NCI-H774 (cell line): ENCODE measurements at places on chromosomes 3 and 15.
A peak's percentile ranks its signal among the peaks of the same experiment; 100 is the strongest.

DNA sequence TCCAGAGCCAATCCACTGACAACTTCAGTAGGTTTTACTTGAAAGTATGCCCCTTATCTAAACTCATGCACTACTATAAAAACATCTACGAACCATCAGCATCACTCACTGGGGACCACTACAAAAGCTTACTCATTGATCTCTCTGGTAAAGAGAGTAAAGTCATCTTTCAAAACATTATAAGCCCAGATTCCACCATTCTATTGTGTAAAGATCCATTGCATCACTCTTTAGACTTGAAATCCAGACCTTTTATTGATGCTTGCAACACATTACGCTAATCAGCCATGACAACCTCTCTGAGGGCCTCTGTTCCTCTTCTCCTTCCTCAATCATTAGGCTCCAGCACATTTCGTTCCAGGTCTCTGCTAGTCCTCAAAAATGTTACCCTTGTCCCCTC is 248.9 kb upstream of the WNT5A start:
- no peak for DNase-seq

GRCh38 chr15:47744496-47744895 is 27.2 kb downstream of the SEMA6D start:
- no peak for DNase-seq

GRCh38 chr3:168847291-168847883 is 751.7 kb upstream of the GOLIM4 start:
- DNase-seq: peak; percentile 73

- DNase-seq: no peak
Measured at GRCh38 chr3:72303926-72304325, 519.0 kb upstream of the PROK2 start.

GRCh38 chr15:42413920-42414319 is 54.6 kb downstream of the CAPN3 start:
- DNase-seq: no peak

- DNase-seq: no peak
Measured at GRCh38 chr3:128091586-128091985, 32.0 kb downstream of the RUVBL1 start.

DNA sequence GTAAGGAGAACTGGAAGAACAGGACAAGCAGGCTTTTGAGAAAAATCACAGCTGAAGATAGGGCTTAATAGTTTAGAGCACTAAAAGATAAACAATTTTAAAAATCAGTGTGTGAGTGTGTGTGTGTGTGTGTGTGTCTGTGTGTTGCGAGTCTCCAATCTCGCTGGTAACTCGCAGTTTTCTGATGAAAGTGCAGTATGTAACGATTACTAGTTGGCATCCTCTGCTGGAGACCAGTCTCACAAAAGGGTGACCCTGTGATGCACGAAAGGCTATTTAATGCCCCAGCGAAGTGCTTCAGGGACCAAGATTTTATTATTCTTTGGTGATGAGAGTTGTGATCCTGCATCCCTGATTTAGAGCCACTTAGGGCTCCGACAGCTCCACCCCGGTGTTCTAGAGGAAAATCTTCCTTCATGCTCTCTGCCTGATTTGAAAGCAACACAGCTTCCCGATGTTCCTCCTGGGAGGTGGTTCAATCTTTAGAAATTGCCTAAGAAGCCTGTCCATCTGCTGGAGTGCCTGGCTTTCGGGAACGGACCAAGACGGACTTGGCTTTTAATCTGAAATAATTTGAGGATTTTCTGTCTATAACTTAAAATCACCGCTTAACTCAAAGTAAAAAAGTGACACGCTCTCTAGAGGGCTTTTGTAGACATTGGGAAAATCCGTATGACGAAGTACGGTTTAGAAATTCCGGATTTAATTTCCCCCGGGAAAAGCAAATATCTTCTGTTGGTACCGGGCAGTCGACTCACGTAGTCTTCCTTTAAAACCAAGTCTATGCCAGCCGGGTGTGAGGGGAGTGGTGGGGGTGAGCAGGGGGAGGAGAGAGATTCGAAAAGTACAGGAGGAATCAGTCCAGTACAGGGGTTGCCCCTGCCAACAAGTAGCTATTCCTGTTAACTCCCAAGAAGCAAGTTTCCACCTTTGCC is 1.1 kb upstream of the ALCAM start:
- no peak for DNase-seq

GRCh38 chr3:134620476-134621115 is 30.2 kb downstream of the KY start:
- DNase-seq: no peak

DNA sequence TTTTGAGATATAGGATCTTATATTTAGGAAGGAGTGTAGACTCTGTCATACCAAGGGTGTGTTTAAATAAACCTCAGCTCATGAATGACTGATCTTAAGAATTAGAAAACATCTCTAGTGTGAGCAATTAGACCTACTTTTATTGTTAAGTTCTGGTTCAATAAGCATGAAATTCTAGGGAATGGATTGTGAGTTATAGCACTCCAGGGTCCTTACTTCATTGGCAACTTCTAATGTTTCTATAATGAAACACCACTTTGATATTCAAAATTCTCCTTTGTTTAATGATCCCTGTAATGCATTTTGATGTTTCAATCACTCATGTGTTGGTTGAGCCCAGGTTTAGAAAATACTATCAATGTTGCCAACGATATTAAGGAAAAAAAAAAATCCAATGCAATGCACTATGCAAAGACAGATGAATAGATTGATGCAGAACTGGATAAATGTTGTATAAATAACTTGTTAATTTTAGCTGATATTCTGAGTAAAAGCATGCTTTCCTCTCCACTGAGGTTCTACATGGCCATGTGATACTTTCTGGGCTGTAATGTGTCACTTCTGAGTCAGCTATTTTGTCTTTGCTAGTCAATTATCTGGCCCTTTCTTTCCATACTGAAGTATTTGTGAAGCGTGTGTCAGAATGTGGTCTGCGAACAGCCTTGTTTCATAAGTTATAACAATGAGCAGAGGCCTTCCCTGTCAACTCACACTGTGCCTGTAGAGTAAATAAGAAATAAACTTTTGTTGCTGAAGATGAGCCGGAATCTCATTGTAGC is 1035.9 kb downstream of the PLOD2 start:
- DNase-seq: no peak

- DNase-seq: no peak
Measured at GRCh38 chr3:123388811-123389627, 59.9 kb downstream of the ADCY5 start.

- DNase-seq: no peak
Measured at GRCh38 chr15:81280696-81281455, 43.1 kb downstream of the STARD5 start.

DNA sequence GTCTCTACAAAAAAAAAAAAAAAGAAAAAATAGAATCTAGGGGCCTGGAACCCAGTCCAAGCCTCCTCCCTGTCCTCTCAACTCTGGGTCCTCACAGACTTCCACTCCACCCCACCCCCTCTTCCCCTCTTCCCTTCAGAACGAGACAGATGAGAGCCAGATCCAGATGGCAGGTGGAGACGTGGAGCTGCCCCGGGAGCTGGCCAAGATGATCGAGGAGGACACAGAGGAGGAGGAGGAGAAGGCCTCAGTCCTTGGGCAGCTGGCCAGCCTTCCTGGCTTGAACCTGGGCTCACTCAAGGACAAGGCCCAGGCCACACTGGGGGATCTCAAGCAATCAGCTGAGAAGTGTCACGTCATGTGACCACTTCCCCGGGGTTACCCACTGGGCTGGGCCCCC is 3.6 kb downstream of the CPLX3 start:
- DNase-seq: no peak

- DNase-seq: no peak
Measured at GRCh38 chr3:4493941-4494894, 1.1 kb downstream of the ITPR1 start.

GRCh38 chr15:38954090-38954489 is 389.5 kb upstream of the RASGRP1 start:
- DNase-seq: no peak

DNA sequence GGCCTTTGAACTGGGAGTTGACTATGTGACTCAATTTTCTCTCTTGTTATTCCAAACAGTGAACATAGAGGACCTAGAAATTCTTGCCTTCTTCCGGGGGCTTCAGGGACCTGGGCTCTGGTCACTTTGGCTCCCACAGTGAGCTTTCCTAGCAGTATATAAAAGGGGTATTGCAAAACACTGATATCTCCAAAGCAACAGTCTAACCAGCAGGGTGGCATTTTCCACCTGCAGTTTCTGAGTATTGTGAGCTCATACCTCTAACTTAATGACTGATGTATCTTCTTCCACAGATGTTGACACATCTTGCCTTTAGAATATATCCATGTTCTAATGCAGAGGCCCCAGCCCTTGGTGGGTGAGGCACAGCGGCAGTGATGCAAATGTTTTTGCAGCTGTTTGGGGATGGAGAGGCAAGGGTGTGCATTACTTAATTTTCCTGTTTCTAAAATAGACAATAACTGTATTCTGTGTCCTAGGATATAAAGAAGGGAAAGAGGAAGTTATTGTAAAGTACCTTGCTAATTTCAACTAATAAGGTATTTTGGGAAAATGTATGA is 45.7 kb upstream of the ADGRG7 start:
- DNase-seq: no peak

DNA sequence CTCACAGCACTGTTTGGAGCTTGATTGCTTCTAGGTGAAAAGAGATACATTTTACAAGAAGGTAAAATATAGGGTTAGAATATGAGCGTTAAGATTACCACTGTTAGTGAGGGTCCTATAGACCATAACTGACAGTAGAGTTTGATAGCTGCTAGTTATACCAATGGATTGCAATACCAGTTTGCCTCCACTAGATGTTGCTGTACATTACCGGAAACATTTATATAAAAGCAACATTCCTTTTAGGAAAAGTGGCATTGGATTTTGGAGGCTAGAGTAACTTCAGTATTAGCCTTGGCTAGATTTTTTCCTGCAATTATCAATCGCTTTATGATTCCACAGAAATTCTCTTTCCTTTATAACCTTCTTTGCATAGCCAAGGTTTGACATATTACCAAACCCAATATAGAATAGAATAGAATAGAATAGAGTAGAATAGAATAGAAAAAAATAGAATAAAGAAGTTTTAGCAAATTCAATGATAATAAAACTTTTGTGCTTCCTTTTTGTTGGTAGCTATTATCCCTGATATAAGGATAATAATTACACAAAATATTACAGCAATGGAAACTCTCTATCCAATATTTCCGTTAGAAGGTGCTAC is 1093.6 kb upstream of the ALCAM start:
- DNase-seq: no peak

- peak; percentile 12 for DNase-seq
Measured at GRCh38 chr15:31440754-31441311, 114.2 kb downstream of the KLF13 start.

GRCh38 chr3:184350618-184351017 is 10.8 kb downstream of the CLCN2 start:
- DNase-seq: no peak

GRCh38 chr3:134363381-134363755 is 10.9 kb downstream of the AMOTL2 start:
- no peak for DNase-seq

GRCh38 chr15:74424901-74425528 is 8.7 kb downstream of the SEMA7A start:
- no peak for DNase-seq

DNA sequence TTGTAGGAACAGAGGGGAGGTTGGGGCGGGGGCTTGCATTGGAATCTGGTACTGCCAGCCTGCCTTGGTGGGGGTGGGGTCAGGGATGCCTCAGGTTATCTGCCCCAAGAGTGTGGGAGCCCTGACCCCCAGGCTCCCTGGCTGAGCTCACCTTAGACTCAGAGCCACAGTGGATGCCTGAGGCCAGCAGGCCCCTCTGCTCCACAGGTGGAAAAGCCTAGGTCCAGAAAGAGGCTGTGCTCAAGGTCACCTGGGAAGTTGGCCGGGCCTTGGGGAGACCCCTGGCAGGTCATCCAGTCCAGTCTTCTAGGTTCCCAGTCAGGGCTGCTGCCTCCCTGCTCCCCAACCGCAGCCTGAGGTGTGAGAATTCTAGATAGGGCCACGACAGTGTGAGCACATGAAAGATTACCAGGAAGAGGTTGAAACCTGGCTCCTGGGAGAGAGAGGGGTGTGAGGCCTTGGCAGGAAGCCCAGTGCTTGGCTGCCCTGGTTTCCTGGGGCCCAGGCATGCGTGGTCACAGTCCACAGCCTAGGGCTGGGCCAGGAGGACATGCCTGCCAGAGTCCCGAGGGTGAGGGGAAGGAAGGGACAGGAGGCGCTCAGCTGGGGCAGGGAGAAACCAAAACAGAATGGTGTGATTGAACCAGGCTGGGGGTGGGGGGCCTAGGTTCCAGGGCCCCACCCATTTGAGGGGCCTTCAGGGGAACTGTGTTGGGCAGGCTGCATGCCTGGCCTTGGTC is 4.9 kb downstream of the HDAC11 start:
- no peak for DNase-seq

DNA sequence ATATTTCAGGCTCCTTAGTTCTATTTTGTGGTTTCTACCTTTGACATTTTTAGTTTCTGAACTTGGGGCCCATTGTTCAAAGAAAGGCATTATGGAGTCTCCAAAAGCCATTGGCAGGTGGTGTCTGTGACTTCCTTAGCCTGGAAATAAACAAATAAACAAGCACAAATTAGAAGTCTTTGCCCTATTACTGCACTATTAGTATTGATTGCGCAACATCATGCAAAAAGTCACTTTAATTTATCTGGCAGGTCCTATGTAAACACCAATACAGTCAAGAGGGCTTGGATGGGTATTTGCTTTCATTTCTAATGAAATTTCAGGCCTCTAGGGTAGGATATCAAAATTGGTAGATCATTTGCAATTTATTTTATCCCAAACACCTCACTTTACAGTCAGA is 85.6 kb downstream of the LPP start:
- DNase-seq: no peak

- DNase-seq: no peak
Measured at GRCh38 chr15:66723826-66724731, 22.0 kb downstream of the SMAD6 start.

- no peak for DNase-seq
Measured at GRCh38 chr3:56119575-56120349, 348.5 kb downstream of the ERC2 start.

GRCh38 chr3:43162230-43163084 is 56.6 kb upstream of the POMGNT2 start:
- DNase-seq: no peak

DNA sequence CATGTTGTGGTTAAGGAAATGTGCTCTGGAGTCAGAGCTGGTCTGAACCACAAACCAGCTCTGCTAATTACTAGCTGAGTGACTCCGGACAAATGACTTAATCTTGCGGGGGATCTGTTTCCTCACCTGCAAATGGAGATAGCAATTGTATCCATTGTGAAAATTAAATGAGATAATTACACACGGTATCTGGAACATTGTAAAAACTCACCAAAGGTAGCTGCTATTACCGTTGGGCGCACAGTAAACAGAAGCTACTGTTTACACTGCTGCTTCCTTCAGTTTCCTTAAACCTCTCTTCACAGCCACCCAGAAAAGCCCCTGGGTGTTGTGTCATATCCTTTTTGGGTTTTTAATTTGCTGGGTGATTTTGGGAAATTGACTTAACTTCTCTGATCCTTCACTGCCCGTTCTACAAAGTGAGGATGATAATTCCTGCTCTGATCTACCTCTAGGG is 107.8 kb downstream of the MEGF11 start:
- peak; percentile 66 for DNase-seq
